ENCODE measurements at places on chromosomes 11 and 22. TPM values are rescaled to one million over a fixed set of nuclear protein-coding genes. Genes with fewer than 3 reads are reported as not detected.

- DNase-seq, result no peak
Observed at GRCh38 chr11:119828819-119829218, 99.8 kb upstream of the NECTIN1 start.

Gene GGT1
- total RNA-seq, result 9.0 TPM

Gene CBLIF
- total RNA-seq, result not detected

- no peak for DNase-seq
Observed at GRCh38 chr22:24164940-24165339, 16.3 kb upstream of the SUSD2 start.

Gene MIOX
- not detected for total RNA-seq

- DNase-seq, result no peak
Observed at GRCh38 chr22:46138058-46138797, 12.1 kb upstream of the PPARA start.
